ENCODE measurements at places on chromosomes 2 and 18.
A peak's percentile ranks its signal among the peaks of the same experiment; 100 is the strongest.

DNA sequence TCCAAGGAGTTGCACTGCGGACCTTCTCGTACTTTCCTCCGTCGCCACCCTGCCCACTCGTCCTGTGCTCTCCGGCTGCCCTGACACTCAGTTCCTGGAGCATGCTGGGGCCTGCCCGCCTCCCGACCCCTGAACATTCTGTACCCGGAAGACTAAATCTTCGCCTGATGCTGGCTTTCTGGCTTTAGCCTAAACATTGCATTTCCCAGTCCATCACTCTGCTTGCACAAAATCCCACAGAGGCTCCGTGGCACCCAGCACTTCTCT lies 550 bp upstream of the SFXN5 start:
- DNase-seq = no peak

DNA sequence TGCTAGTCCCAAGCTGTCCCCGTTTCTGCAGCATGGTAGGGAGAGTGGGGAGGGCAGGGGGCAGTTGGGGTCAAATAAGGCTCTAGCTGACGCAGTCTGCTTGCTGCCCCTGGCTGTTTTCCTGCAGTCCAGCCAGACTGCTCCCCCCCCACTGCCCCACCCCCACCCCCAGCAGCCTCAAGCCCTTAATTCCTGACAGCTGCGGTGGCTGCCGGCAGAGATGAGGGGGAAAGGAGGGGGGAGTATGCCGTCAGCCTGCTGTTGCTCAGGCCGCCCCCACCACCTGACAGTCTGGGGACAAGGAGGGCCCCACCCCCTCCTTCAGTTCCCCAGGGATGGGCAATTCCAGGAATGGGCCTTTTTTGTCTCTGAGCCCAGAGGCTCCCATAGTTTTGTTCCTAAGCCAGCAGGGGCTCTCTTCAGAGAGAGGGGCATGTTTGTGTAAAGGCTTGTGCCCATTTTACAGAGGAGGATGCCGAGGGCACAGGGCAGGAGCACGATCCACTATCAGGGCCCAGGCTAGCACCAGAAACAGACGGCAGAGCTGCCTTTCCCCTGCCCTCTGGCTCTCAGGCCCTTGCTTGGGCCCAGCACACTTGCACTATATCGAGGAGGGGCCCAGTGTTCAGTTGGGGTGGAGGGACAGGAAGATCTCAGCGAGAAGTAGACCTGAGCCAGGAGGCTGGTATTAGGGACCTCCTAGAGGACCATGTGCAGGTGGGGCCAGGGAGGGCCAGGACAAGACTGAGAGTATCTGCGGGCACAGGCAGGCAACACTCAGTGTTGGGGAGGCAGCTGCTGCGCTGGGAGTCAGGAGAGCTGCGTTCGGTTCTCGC lies 1.5 kb upstream of the WNT10A start:
- no peak for DNase-seq

DNA sequence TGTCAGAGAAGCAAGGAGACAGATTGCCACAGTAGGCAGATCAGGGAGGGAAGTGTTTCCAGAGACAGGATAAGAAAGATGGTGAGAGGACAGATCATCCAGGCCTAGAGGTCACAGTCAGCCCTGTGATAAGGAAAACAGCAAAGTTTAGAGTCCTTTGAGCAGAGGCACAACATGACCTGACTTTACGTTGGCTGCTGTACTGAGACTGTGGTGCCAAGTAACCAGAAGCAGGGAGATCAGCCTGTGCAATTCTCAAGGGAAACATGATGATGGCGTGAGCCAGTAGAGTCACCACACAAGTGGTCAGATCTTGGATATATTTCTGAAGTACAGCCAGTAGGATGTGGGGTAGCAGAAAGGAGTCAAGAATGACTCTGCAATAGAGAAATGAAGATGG lies 43.7 kb downstream of the SMC6 start:
- DNase-seq = no peak

DNA sequence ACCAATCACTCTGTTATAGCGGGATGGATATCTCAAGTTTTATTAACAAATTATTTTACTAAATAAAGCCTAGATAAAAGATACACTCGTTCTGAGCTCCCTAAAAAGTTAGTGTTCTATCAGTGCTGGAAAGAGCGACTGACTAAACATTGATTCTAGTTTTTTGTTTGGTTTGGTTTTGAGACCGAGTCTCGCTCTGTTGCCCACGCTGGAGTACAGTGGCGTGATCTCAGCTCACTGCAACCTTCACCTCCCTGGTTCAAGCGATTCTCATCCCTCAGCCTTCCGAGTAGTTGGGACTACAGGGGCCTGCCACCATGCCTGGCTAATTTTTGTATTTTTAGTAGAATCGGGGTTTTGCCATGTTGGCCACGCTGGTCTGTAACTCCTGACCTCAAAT lies 73.8 kb upstream of the CDCA7 start:
- DNase-seq = no peak

DNA sequence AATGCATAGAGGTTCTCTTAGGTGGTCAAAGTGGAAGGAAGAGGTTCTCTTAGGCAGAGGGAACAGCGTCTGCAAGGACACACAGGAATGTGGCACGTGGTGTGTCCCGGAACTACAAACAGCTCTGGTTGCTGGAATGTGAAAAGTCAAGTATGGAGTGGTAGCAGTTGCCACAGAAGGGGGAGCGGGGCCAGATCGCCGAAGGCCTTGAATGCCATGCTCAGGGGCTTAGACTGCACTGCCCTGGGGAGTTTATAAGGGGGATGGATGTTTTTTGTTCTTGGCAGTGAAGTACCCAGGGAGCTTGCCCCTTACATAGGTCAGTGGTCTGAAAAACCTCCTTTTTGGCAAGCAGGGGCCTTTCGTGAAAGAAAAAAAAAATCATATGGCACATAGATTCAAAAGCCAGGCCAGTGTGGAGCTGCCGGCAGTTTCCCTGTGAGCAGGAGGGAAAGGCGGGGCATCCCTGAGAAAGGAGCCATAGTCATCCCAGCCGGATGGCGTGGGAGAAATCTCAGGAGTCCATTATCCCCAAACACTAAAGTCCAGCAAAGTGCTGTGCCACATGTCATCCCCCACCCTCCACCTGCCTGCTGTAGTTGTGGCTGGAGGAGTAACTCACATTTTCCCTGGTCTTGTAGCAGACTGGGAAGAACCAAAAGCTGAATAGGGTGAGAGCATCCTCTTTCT lies 45.4 kb downstream of the GORASP2 start:
- no peak for DNase-seq

DNA sequence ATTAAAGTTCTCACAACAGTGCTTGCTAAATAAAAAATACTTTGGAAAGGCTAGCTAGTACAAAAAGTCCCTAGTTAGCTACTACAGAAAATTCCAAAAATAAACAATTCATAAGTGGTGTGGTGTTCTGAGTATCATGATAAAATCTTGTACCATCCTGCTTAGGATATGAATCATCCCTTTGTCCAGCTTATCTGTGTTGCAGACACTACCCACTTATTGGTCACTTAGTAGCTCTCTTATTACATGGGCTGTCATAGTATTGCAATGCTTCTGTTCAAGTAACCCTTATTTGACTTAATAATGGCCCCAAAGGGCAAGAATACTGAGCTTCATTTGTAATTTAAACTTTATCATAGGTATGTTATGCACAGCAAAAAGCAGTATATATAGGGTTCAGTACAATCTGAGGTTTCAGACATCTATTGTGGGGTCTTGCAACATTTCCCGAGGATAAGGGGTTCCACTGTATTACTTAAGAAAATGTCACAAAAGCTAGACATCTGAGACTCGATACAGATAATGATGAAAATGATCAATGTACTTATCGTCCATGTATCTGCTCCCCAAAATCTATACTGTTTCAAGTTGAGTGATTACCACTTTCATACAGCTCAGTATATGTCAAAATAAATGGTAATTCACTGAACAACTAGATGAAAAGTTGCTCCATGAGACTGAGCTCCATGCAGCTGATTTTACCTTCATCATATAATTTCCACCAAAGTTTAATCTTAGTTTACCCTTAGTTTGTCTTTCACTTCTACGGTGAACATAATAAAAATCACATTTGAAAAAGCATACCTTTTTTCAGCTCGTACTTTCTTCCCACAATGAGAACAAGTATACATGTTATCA lies 93.8 kb downstream of the C2orf74 start:
- no peak for DNase-seq

DNA sequence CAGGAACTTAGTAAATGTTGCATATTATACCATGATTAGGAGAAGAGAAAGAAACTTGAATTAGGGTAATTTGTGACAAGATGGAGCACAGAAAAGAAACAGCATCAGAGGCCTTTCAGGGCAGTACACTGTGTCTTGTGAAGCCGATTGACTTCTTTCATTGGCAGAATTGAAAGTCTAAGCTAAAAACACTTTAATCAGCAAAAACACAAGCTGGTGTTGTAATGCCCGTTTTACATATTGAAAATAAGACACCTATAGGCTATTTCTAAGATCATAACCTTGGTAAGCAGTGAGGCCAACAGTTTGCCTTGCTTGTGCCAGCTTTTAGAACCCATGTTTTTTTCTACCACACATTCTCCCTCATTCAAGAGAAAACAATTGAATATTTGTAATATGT lies 1378.1 kb upstream of the NXPH2 start:
- DNase-seq = no peak

DNA sequence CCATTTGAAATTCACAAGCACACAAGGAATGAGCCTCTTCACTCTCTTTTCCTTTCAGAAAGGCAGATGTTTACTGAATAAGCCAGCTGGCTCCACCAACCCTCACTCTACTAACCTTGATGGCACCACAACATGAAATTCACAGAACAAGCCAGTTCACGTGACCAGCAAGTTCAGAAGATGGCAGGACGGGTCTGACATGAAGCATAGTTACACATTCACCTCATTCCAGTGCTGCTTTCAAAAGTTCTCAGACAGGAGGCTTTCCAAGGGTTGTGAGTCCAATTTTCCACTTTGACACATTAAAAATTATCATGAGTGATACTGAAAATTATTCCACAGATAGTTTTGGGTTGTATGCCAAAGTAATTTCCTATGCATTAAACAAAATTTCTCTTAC lies 74.2 kb upstream of the MBOAT2 start:
- no peak for DNase-seq

GRCh38 chr18:77086656-77087392 lies 45.8 kb downstream of the MBP start:
- no peak for DNase-seq

- no peak for DNase-seq
Measured at GRCh38 chr2:144711630-144712549, 192.0 kb upstream of the ZEB2 start.

DNA sequence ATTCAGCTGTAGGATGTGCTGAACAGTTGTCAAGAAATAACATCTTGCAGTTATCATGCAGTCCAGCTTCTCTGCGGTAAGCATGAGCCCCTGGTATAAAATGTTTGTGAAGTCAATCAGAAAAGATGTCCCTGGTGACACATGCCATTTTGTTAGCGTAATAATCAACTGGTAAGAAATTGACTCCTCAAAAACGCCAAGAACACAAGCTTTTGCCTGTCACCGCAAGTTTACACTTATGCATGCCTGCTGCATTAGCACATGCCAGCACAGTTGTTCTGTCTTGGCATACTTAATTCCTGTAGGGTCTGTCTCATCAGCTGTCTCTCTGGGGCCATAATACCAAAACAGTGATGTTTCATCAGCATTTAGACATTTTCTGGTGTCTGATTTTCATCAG lies 524.8 kb upstream of the DSEL start:
- DNase-seq = no peak

- DNase-seq = peak; percentile 68
Measured at GRCh38 chr2:204104811-204105210, 168.2 kb downstream of the ICOS start.

GRCh38 chr2:107466241-107466640 lies 360.5 kb upstream of the RGPD4 start:
- DNase-seq = no peak

GRCh38 chr18:53698907-53699306 lies 525.6 kb downstream of the MBD2 start:
- no peak for DNase-seq

- DNase-seq = no peak
Measured at GRCh38 chr2:18777250-18777812, 188.0 kb upstream of the NT5C1B start.

- no peak for DNase-seq
Measured at GRCh38 chr2:195985741-195986140, 82.9 kb downstream of the DNAH7 start.

- DNase-seq = no peak
Measured at GRCh38 chr2:164496881-164497280, 124.4 kb downstream of the GRB14 start.

DNA sequence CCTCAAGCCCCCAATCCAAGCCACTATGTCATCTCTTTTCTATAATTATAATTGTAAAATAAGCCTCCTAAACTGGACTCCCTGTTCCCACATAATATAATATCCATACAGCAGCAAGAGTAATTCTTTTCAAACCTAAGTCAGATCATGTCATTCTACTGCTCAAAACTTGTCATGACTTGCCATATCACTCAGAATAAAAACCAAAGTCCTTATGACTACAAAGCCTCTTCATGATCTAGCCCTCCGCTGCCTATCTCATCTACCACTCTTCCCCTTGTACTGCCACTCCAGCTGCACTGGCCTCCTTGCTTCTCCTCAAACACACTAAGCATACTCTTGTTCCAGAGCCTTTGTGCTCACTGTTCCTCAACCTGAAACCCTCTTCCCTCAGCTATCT lies 69.9 kb downstream of the MEMO1 start:
- no peak for DNase-seq

DNA sequence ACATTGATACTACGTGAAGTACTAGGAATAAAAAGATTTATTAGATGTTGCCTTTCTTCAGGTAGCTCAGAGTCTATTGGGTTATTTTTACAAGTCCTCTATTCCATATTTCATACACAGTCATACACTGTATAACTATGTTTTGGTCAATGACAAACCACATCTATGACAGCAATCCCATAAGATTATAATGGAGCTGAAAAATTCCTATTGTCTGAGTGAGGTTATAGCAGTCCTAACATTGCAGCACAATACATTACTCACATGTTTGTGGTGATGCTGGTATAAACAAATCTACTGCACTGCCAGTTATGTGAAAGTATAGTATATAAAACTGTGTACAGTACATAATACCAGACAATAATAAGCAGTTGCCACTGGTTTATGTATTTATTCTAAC lies 595.1 kb downstream of the MBD2 start:
- DNase-seq = no peak

- DNase-seq = no peak
Measured at GRCh38 chr2:69721022-69721421, 20.9 kb upstream of the ANXA4 start.

- DNase-seq = no peak
Measured at GRCh38 chr2:227388537-227389011, 825 bp upstream of the SCYGR1 start.

- no peak for DNase-seq
Measured at GRCh38 chr2:228465408-228465807, 283.9 kb upstream of the SPHKAP start.

GRCh38 chr18:23114171-23114881 lies 21.0 kb upstream of the CABLES1 start:
- DNase-seq = no peak

All from activated CD4-positive, alpha-beta T cell treated with anti-CD3 and anti-CD28 coated beads, Interleukin-2, Interleukin-4, amounts not matched to agents 100 ng/mL and 50 ng/mL, durations not matched to agents 16 hours and 8 hours (primary cell).